ENCODE measurements at places on chromosomes 11 and 22. TPM values are rescaled to one million over a fixed set of nuclear protein-coding genes. Genes with fewer than 3 reads are reported as not detected.

DNA sequence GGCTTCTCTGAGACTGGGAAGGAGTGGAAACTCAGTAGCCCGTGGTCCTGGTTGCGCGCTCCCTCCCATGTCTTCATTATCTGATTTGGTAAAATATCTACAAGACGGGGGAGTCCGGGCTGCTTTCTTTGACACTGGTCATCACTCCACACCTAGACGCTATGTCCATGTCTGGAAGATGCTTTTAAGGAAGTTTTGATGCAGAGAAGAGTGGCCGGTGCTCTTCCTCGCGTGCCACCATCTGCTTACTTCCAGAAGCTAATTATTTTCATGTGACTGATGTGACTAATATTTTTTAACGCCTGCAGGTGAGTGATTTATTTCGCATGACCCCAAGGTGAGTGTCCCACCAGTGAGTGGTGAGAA lies 339 bp upstream of the TRIM21 start:
- no peak for DNase-seq

CDKN1C gene
- 31.5 TPM for total RNA-seq

LRRC56 gene
- total RNA-seq, result 1.3 TPM

GRCh38 chr11:575313-575995 lies 816 bp upstream of the PHRF1 start:
- DNase-seq, result no peak

CCDC85B gene
- 118 TPM for total RNA-seq

DNA sequence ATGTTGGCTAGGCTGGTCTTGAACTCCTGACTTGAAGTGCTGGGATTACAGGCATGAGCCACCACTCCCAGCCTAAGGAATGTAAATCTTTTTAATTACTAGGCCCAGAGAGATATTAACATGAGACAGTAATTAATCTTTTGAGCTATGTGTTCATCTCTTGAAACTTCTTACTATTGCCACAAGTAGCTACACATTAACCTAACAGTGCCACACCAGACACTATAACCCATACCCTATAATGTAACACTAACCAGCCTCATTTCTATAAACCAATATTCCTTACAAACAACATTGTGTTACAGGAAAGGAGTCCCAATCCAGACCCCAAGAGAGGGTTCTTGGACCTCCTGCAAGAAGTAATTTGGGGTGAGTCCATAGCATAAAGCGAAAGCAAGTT lies 8.0 kb upstream of the COX8A start:
- DNase-seq, result no peak

DNA sequence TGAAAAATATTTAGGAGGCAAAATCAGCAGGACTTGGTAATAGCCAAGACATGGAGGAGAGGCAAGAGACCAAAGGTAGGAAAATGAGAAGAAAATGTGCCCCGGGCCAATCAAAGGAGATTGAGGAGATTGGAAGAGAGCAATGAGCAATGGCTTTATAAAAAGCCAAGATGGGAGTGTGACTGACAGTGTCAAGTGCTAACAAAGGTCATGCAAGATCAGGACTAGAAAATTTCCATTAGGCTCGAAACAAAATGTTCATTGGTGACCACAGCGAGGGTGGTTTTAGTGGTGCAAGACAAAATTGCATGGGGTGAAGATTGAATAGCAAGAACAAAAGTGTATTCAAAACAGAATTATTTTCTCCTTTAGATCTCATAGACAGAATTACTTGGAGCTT lies 45.2 kb upstream of the TBCEL start:
- no peak for DNase-seq

- no peak for DNase-seq
These were observed 251.5 kb upstream of the ISX start for GRCh38 chr22:34814260-34815025.

GSTT2B gene
- total RNA-seq, result 9.9 TPM

- no peak for DNase-seq
These were observed 104.0 kb upstream of the FGF3 start for GRCh38 chr11:69923196-69923595.

DNA sequence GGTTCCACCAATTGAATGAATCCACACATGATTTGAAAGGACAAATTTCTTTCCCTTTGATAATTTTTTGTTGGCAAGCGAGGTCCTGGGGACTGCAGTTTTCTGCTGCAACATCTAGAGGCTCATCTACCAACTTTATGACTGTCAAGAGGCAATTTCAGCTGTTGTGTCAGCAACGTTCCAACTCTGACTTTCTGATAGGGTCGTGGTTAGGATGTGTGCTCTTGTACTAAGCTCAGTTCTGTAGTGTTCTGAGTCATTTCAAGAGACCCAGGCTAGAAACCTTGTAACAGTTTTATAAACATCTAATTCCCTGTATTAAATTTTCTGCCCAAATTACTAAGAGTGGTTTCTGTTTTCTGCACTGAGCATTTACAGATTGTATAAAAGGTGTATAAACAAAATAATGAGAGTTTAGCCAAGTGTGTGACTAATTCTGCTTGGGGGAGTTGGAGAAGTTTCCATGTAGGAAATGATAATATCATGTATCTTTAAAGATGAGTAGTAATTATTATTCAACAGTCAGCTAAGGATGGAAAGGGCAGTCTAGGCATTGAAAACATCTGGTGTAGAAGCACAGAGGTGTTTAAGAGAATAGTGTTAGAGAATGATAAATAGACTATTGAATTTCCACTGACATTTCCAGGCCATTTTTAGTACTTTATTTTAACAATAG lies 72.2 kb downstream of the RBMXL2 start:
- no peak for DNase-seq

DNA sequence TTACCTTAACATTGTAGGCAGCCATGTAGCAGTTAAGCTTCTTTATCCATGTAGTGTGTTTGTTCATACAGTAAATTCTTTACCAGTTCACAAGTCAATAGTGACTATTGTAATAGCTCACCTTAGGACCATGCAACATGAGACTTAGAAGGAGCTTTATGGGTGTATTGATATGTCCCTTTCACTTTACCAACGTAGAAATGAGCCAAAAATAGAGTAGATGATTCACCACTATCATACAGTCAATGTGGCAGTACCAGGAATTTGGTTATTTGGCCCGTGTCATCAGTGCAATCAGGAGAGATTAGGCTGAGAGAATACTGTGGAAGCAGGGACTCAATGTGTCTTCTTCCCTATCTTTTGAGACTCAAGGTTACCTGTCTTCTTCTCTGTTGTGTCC lies 4.7 kb downstream of the ZDHHC13 start:
- DNase-seq, result peak; percentile 25

DNA sequence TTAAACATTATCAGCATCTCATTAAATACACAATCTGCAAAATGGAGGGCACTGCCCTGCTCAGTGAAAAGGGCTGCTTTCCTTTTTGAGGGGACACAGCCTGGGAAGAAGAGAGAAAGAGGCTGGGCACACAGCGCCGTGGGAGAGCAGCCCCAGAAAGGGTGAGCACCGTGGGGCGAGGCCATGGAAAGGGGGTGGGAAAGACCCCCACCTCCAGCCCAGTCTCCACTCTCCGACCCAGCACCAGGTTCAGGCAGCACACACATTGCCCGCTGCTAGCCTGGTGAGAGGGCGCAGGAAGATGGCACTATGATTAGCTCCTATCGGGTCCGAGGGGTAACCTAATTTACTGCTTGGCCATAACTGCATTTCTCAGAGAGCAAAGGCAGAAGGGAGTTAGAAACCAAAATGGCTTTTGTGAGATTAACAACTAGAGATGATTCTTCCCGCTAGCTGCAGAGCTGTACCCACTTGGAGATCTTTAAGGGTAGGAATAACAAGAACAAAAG lies 104.0 kb upstream of the BID start:
- DNase-seq, result no peak

- peak; percentile 47 for DNase-seq
These were observed 46.1 kb upstream of the OR4B1 start for GRCh38 chr11:48170241-48171233.

- no peak for DNase-seq
These were observed 22.4 kb downstream of the DEPDC5 start for GRCh38 chr22:31776231-31776630.

- DNase-seq, result no peak
These were observed 739.7 kb downstream of the BRD1 start for GRCh38 chr22:49087716-49088601.

CHST1 gene
- total RNA-seq, result under 0.01 TPM

DNA sequence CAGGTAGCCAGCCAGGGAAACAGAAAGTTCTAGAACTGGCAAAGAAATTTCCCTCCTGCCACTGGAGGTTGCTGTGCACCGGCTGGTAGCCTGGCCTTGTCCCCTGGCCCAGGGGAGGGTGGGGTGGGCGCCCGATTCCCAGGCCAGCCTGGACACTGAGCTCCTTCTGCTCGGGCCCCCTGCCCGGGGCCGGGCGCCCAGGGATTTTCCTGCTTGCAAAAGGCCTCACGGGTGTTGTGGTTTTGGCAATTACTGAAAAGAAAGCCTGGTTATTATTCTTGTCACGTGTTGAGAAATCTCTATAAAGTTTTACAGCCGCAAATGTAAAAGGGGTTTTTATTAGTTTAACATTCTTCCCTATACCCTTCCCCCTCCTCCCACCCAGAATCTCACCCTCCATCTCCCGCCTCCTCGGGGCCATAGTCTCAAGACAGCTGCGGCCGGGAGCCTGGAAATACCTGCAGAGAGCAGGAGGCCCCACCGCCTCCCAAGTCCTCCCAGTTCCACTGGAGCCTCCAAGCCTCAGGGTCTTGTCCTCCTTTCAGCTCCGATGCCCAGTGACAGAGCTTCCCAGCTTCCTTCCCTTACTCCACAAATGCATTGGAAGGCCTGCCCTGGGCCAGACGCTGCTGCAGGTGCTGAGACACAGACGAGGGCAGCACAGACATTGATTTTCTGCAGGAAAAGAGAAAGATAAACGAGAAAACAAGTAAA lies 1515.6 kb downstream of the TBC1D22A start:
- no peak for DNase-seq

CLDN5 gene
- total RNA-seq, result 0.33 TPM

- DNase-seq, result no peak
These were observed 9.0 kb upstream of the REXO2 start for GRCh38 chr11:114430290-114430689.

MMP7 gene
- 0.17 TPM for total RNA-seq

- DNase-seq, result no peak
These were observed 164.5 kb downstream of the LUZP2 start for GRCh38 chr11:24661331-24661730.

UPK3A gene
- total RNA-seq, result not detected

GRCh38 chr11:86885311-86885710 lies 69.9 kb downstream of the FZD4 start:
- no peak for DNase-seq

DNA sequence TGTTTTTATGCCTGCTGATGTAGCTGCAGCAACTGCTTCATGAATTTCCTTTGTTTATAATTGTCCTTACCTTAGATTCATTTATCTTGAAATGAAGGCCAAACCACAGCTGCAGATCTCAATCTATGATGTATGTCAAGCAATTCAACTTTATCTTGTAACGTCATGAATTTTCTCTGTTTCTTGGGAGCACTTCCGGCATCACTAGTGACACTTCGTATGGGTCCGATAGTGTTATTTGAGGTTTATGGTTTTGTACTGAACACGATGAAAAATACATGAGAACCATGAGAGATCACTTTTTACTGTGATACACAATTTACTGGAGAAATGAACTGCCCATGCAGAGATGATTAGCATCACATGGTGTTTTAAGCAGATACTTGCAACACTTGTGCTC lies 98.5 kb downstream of the CSTPP1 start:
- peak; percentile 66 for DNase-seq

KRTAP5-10 gene
- total RNA-seq, result not detected

- DNase-seq, result no peak
These were observed 559 bp upstream of the RNF141 start for GRCh38 chr11:10541561-10541930.

DNA sequence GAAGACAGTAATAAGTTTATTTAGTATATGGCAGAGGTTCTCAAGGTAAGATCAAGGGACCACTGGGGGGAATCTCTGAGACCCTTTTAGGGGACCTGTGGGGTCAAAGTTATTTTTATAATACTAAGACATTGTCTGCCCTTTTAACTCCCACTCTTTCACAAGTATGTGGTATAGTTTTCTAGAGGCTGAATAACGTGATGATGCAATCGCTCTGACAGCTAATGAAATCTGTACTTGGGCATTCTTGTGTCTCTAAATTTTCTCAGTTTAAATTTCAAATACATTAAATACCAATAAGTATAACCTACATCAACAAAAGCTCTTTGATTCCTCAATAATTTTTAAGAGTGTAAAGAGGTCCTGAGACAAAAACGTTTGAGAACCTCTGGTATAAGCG lies 147.9 kb downstream of the ATG16L2 start:
- peak; percentile 85 for DNase-seq

MUC6 gene
- not detected for total RNA-seq

NRXN2 gene
- total RNA-seq, result 0.26 TPM

DNA sequence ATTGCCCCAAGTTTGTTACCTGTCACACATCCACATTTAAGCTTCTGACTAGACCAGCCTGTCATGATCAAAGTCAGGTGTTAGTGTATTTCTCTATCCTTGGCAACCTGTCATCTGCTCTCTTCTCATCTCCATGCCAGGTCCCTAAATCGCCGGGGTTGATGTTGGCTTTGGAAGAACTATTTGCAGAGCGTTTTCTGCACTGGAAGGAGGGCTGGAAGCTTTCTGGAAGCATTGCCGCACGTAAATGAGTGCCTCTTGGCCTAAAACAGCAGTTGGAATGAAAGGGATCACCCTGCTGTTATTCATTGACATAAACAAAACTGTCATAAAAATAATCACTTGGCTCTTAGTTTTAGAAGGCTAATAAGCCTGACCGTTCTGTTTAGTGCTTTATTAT lies 1.4 kb downstream of the TTC12 start:
- no peak for DNase-seq

SCT gene
- not detected for total RNA-seq

- DNase-seq, result peak; percentile 45
These were observed 1.6 kb upstream of the FBXO3 start for GRCh38 chr11:33775832-33776470.

GRCh38 chr11:12377824-12378593 lies 638 bp downstream of the PARVA start:
- DNase-seq, result peak; percentile 79

DNA sequence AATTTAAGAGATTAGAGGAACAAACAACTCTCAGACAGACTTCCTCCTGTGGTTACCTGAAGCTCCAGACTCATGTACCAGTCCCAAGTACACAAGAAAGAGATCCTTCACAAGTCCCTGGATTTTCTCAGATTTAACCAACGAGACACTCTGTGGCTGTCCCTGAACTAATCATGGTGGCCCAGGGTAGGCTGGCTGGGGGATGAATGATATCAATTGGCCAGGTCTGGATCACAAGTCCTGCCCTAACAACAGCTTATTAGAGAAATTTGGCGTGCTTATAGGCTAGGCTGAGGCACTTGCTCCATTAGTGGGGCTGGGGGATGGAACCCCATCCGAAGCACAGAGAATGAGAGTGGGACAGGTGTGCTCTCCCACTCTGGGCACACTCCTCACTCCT lies 22.1 kb downstream of the HEPHL1 start:
- no peak for DNase-seq

OR4D5 gene
- not detected for total RNA-seq

CREB3L1 gene
- total RNA-seq, result 28.4 TPM

DNA sequence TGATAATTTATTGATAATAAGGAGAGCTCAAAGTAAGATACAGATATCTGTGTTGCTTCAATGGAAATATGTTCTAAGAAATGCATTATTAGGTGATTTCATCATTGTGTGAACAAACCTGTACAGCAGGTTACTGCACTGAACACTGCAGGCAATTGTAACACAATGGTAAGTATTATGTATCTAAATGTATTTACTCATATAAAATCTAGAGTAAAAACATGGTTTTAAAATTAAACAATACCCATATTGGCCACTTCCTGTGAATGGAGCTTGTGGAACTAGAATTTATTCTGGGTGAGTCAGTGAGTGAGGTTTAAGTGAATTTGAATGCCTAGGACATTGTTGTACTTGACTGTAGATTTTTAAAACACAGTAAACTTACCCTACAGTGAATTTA lies 722.9 kb upstream of the RAG2 start:
- DNase-seq, result peak; percentile 0

MPPED1 gene
- total RNA-seq, result not detected
